ENCODE measurements at places on chromosomes 16 and 17. TPM values are rescaled to one million over a fixed set of nuclear protein-coding genes. Genes with fewer than 3 reads are reported as not detected.

DNA sequence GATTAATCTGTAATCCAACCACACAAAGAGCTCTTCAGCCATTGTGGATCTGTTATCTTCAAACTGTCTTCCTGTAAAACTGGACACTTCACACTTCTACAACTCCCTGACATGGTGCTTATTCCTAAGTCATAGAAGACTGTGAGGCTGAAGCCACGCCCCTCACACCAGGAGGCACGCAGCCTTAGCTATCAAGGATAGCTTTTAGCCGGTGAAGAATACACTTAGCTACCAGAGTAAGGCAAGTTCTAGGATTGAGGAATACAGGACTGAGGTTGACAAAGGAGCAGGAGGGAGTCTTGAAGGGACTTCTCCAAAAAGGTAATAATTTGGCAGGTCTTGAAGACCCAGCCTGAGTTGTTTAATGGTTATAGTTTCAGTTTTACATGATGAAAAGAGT lies 79.8 kb upstream of the GAS7 start:
- no peak for DNase-seq

DNA sequence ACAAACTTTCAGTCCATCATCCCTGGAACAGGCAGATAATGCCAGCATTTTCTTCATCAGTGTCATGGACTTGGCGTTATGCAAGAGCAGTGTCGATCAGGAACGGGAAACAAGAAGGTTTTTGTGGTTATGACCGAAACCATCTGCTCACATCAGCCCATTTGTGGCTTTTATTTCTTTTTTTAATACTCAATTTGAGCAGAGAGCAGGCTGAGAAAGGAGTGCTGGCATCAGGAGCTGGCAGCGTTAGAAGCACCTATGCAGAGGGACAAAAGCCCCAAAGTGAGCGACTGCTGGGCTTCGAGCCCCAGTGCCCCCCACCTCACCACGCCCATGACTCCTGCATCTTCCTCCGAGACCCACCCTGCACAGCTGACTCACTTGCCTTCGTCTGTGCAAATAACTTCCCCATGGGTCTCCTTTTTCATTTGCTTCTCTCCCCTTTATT lies 16.2 kb upstream of the CD300E start:
- DNase-seq: no peak

Gene TMEM100
- total RNA-seq: not detected

GRCh38 chr17:31274252-31274651 lies 22.8 kb downstream of the OMG start:
- DNase-seq: no peak

- no peak for DNase-seq
These were observed 21.1 kb upstream of the KRT24 start for GRCh38 chr17:40724656-40725055.

Gene OR4D1
- 0.09 TPM for total RNA-seq

DNA sequence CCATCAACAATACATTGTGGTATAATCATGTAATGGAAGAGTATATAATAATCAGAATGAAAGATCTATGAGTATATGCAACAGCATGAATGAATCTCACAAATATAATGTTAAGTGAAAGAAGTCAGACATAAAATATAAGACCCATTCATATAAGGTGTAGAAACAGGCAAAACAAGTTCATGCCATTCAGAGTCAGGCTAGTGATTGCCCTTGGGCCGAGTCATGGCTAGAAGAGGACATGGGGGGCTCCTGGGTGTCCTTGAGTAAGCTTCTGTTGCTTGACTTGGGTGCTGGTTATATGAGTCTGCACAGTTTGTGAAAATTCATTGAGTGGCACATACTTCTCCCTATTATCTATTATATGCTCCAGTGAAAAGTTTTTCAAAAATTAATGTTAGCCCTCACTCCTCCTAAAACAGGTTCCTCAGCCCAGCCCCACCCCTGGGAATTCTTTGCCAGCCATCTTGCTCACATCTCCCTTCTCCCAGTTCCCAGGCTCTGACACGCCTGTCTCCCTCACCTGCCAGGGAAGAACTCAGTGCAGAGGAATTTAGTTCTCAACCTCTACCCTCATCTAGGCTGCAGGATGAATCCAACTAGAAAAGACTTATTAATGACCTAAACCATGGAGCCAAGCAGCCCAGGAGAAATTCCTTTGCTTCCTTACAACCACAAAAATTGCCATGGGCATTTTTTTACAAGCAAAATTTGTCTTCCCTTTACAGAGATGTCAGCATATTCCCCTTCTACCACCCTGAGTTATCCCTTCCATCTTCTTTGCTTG lies 52.4 kb upstream of the NFAT5 start:
- no peak for DNase-seq

Gene SLC22A31
- 0.71 TPM for total RNA-seq

DNA sequence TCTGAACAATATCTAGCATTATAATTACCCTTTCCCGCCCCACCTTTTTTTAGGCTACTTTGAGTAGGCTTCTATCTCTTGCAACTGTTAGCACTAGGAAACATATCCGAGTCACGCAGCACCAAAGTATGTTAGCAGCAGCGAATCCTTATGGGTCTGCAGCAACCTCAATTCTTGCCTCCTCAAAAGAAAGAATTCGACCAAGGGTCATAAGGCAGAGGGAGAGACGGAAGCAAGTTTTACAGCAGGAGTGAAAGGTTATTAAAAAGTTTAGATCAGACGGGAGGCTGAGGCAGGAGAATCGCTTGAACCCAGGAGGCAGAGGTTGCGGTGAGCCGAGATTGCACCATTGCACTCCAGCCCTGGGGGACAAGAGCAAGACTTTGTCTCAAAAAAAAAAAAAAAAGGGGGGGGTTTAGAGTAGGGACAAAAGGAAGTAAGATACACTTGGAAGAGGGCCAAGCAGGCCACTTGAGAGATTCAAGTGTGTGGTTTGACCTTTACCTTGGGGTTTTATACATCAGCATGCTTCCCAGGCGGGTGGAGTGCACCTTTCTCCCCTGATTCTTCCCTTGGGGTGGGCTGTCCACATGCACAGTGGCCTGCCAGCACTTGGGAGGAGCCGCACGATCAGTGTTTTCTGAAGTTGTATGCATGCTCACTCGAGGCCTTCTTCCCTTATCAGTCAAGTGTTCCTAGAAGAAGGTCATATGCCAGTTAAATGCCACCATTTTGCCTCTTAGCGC lies 67.7 kb downstream of the HLF start:
- DNase-seq: no peak

DNA sequence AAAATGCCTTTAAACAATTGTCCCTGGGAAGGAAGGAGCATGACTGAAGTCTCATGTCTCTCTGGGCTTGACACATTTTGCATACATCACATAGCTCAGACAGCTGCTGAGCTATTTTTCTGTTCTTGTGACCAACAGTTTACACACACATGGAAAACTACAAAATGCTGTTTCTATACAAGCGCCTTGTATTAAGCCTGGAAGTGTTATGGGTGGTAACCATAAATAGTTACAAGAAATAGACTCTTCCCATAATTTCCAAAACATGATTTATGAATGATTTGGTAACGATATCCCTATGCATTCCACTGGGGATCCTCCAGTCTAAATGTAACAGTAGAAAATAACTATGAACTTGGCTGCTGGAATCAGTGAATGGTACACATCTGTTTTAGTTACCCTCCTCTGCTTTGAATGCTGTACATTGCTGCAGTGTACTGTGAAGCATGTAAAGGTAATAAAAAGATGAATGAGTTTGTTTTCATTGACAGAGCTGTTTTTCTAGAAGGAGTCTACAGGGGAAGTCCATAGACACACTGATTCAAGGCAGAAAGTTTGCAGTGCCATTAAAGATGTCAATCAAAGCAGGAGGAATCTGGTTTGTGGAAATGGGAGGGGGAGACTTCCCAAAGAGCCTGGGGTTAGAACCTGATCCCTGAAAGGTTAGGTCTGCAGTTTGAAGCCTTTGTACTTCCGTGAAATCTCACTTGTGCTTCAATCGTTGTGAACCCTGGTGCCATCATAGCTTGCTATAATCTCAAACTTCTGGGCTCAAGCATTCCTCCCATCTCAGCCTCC lies 5.0 kb downstream of the ACSF2 start:
- DNase-seq: no peak

Gene STAC2
- total RNA-seq: not detected

DNA sequence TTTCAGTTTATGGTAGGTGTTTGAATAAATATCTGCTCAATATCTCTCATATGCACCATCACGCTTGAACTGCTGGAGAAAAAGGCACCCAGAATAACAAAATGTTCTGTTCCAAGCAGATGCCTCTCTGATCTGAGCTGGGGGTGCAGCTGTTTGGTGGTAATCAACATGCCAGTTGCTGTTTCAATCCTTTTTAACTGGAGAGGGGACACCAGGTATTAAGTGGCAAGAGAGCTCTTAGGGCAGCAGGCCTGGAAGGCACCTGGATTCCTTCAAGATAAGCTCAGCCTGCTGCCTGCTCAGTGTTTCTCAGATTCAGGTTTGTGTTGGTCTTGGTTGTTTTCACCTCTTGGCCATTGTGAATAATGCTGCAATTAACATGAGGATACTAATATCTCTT lies 27.2 kb upstream of the VAT1L start:
- no peak for DNase-seq

Gene TEX19
- not detected for total RNA-seq

Gene DLX4
- total RNA-seq: not detected

Gene NPIPB9
- total RNA-seq: 4.0 TPM

Gene BCL6B
- 1.0 TPM for total RNA-seq

DNA sequence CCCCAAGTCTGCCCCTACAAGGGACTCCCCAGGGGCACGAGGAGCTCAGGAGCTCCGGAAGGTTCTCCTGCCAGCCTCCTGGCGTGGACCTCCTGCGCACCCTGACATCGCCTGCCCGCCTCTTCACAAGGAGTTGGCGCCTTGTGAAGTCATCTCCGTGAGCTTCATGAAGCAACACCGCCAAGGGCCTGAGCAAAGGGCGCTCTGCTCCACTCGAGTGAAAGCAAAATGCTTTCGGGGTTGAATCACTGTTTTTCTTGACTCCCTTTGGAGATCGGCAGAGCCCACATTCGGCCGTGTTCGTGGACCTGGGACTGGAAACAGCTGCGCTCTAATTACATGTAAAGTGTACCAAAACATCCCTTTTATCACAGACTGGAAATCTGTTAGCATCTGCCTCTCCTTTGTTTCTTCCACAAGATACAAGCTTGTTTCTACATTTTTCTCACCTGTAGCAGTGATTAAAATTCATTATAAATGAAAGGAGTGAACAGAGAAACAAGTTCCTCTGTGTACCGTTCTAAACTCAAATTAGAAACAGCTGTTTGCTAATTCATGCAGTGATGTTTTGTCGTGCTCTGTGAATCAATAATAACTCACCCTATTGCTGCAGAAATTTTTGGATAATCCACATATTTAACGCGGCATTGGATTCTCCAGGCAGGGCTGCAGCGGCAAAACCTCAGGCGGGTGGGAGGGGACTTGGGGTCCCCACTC lies 203.3 kb downstream of the ZNF423 start:
- DNase-seq: no peak

- no peak for DNase-seq
These were observed 30.3 kb upstream of the IL17C start for GRCh38 chr16:88608076-88608475.

Gene CACNG4
- total RNA-seq: not detected

- DNase-seq: no peak
These were observed 6.5 kb upstream of the NCBP3 start for GRCh38 chr17:3852561-3852960.

DNA sequence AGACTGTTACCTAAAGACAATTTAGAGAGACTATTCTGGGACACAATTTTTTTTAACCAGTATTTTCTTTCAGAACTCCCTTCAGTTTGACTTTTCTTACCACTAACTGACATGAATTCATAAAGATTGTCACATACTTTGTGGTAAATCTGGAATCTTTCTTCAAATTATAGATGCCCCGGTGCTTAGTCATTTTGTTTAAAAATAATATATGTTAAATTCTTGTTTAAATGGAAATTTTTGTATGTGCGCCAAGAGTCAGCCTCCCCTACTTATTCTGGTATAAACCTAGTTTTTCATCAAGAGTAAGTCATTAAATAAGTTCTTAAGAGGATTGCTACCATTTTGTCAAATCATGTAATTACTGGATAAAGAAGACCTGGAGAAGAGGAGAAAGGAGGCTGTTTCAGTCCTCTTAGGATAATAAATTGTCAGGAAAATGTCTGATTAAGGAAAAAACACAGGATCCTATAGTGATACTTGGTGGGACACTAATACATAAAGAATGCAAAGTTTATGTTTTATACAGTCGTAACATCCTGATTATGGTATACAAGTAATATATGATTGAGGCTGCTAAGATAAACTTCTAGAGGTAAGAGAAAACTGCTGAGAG lies 424.4 kb downstream of the PMP22 start:
- DNase-seq: no peak

Gene TPSG1
- not detected for total RNA-seq

GRCh38 chr17:80947200-80947940 lies 44.3 kb upstream of the CHMP6 start:
- no peak for DNase-seq

Measured in activated T-helper 2 cell treated with anti-CD3 and anti-CD28 coated beads, Interferon-gamma antibody, Interleukin-2, Interleukin-4, amounts not matched to agents 10 μg/mL and 5 μg/mL and 100 μg/mL, durations not matched to agents 14 hours and 24 hours and 36 hours (primary cell).